ENCODE measurements at places on chromosomes 12 and 14.

- DNase-seq, result peak; percentile 27
Measured at GRCh38 chr12:3216726-3217682, 139.8 kb downstream of the TSPAN9 start.

DNA sequence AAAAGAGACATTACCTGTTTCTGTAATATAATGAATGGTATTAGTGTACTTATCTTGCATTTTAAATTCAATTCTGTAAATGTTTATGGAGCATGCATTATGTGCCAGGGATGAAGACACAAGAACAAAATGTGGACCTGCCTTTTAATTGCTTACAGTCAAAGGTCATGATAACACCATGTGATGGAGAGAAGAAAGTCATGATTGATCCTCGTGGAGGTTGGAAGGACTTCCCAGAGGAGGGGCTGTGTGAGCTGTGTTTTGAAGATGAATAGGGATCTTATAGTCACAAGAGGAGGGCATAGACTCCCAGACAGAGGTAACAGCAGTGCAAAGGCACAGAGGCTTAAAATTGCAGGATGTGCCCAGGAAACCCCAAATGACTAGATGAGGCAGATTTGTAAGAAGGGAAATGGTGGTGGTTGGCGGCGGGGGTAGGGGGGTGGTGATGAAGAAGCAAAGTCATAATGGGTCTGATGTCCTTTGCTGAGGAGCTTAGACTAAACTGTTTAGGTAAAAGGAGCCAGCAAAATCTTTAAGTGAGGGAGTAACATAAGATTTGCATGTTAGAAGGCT, 151.5 kb downstream of the PRKCH start:
- DNase-seq, result no peak

DNA sequence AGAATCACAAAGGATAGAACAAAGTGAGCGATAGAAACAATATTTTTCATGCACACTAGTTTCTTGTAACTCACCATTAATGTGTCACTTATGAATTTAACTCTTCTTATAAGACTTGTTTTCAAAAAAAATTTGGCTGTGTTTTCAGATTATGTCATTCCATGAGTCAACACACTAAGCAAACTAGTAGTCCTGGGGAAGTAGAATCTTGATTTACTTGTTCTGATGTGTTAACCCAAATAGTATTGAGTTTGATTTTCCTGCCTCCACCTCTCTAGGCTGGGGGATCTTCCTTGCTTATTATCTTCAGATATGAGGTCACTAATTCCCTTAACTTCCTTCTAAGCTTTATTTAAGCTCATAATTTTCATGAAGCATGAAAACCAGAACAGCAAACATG, 151.0 kb upstream of the SEL1L start:
- DNase-seq, result no peak

- DNase-seq, result no peak
Measured at GRCh38 chr12:119208626-119209061, 29.9 kb downstream of the HSPB8 start.

DNA sequence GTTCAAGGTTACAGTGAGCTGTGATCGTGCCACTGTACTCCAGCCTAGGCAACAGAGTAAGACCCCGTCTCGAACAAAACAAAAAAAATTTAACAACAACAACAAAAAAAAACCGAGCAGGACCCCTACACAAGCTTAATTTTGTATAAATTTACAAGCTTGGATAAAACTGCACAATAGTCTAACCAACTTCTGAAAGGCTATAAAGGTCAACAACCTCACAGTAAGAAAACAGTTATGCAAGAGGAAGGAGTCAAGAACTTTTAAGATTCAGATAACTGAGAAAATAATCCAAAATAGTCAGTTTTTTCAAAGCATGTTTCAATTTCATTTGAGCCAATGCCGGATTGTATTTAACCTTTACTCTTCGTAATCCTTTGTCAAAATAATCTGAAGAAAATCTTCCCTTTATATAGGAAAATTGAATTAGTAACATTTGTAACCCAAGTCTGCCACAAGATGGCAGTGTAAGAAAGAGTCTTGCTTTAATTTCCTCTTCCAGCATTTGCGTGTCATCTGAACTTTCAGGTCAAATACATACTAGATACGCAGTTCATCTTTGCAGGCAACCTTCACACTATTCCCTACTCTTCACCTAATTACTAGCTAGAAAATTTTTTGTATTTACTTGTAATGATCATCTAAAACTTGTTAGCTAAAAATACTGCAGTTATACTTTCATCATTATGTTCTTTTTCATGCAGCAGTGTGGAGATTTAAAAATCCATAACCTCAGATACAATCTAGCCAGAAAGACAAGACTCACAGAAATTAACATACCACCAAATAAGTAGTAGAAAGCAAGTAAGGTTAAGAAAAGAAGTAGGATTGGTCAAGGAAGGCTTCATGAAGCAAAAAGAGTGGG, 5.8 kb downstream of the CCNB1IP1 start:
- DNase-seq, result peak; percentile 49

GRCh38 chr12:44053549-44054127, 217.8 kb downstream of the TMEM117 start:
- DNase-seq, result no peak

- no peak for DNase-seq
Measured at GRCh38 chr14:70716958-70717357, 75.2 kb downstream of the TTC9 start.

GRCh38 chr14:94480809-94481208, 4.8 kb upstream of the SERPINA9 start:
- no peak for DNase-seq

DNA sequence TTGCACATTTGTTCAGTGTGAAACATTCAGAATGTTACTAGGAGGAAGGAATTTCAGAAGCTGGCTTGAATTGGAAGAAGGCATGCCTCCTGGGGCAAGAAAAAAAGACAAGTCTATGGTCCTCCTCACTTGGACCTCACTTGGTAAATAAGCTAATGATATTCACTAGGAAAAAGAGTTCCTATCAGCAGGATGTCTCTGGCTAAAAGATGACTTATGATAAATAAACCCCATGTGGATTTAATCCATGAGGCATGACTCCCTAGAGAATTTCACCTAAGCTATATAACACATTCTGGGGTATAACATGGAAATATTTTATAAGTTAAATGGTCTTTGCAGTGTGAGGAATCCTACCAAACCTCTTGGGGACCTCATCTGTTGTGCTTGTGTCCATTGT, 199.9 kb downstream of the LRIG3 start:
- DNase-seq, result no peak

DNA sequence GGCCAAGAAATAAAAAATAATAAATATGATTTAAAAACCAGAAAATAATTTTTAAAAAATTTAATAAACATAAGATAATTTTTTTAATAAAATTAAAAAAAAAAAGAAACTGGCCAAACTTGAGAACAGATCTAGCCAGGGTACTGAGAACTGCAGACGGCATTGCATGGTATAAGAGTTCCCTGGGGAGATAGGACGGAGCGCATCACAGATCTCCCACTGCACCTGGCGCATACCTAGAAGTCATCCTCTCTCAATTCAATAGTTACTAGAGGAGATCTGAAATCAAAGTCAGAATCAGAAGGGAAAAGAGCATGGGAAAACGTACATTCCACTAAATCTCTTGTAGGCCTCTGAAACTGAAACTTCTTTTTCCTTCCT, 58.9 kb upstream of the BCL2L14 start:
- DNase-seq, result no peak

DNA sequence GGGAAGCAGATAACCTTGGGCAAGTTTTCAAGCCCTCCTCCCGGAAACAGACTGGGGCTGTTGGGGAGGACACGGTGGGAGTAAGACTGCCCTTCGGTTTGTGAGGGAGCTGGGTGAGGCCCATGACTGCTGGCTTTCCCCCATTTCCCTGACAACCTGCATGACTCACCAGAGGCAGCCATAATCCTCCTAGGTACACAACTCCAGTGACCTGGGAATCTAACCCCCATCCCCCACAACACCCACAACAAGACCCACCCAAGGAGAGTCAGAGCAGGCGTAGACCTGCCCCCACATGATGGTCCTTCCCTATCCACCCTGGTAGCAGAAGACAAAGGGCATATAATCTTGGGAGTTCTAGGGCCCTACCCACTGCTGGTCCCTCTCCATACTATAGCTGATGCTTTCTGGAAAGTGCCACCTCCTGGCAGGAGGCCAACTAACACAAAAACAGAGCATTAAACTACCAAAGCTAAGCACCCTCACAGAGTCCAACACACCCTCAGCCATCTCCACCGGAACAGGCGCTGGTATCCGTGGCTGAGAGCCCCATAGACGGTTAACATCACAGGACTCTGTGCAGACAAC, 14.8 kb downstream of the DDX24 start:
- DNase-seq, result no peak

- DNase-seq, result no peak
Measured at GRCh38 chr12:81779216-81779615, 20.1 kb upstream of the PPFIA2 start.

- no peak for DNase-seq
Measured at GRCh38 chr12:107484230-107484629, 201.4 kb upstream of the PWP1 start.

GRCh38 chr12:53096089-53096741, 1.3 kb upstream of the IGFBP6 start:
- DNase-seq, result peak; percentile 75

DNA sequence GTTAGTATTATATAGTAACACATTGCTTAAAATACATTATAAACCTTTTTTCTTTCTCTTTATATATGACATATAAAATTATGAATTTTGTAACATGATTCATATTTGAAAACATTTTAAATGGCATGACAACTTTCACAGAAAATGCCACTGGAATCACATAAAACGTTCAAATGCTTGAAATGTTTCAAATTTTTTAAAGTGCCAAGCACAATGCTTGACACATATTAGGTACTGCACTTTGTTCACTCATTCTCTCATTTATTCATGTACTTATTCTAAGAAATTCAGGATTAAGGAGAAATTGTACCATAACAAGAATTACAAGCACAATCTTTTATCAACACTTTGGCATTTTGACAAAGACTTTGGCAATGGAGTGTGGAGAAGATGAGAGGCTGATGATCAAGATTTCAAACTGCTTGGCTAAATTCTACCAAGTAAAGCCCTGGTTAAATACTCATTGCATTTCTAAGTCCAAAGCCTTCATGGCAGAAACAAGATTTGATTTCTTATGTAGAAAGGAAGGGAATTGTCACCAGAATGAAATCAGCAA, 232.2 kb downstream of the C12orf50 start:
- DNase-seq, result no peak

GRCh38 chr14:103329401-103330347, 4.4 kb upstream of the EIF5 start:
- peak; percentile 94 for DNase-seq

DNA sequence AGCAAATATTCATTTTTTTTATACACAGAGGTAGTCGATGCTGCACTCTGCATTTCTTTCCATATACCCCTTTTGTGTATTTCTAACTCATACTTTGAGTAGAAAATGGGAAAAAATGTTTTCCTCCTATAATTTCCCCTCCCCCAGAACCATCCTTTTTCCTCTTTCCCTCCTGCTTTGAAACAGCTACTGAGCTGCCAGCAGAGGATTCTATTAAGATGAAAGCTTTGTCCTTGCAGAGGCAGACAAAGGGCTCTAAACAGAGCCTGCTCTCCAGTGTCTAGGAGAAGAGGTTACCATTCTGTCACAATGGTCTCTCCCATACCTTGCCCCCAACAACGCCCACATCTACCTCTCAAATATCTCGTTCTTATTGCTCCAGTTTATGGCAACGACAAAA, 74.6 kb upstream of the OSBPL8 start:
- DNase-seq, result no peak

GRCh38 chr14:35558680-35559079, 24.7 kb downstream of the INSM2 start:
- DNase-seq, result no peak

- DNase-seq, result peak; percentile 7
Measured at GRCh38 chr12:100268835-100269564, 2.0 kb downstream of the SCYL2 start.

DNA sequence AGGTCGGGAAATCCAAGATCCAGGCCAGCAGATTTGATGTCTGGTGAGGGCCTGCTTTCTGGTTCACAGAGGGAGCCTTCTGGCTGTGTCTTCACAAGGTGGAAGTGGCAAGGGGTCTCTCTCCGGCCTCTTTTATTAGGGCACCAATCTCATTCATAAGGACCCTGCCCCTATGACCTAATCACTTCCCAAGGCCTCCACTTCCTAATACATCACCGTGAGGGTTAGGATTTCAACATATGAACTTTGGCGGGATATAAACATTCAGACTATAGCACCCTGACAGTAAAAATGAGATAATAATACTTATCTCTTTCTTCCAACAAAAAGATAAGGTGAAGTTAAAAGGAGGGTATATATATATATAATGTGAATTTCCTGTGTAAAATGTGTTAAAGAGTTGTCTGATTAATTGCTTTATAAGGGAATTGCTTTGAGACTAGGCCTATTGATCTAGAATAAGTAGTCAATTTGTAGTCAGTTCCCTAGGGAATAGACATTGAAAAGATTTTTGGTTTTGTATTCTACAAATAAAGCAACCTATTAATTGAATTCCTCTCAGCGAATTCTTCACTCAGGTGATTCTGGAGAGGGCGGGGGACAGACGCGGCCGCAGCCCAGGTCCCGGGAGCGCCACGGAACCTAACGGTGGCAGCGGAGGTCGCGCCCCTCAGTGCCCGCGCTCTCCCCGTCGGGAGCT, 516 bp upstream of the LGALS3 start:
- peak; percentile 63 for DNase-seq

DNA sequence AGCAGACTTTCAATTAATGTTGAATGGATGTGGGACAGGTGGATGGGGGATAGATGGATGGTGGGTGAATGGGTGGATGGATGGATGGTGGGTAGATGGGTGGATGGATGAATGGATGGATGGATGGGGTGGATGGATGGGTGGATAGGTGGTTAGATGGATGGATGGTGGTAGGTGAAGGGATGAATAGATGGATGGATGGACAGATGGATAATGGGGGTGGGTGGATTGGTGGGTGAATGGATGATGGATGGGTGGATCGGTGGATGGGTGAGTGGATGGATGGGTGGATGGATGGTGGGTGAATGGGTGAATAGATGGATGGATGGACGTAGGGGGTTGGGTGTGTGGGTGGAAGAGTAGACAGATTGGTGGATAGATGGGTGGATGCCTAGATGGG, 14.0 kb upstream of the INF2 start:
- DNase-seq, result no peak

GRCh38 chr14:103230658-103231334, 103.2 kb upstream of the EIF5 start:
- DNase-seq, result no peak

DNA sequence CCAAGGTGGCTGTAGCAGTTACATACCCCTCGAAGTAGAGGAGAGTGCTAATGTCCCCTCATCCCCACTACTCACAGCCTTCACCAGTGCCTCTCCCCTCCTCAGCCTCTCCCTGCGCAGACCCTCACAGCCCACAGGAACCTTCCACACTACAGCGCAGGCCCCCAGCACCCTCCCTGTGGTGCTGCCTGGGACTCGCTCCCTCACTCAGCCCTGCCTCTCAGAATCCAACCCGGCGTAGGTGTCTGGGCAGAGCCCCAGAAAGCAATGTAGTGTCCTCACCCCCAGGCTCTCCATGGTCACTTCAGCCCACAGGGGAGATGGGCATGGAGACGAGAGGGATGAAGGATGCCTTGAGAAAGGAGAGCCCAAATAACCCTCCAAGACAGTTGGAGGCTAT, 10.9 kb upstream of the ZNF740 start:
- DNase-seq, result no peak

GRCh38 chr12:122080149-122081082, 1.9 kb downstream of the MLXIP start:
- DNase-seq, result peak; percentile 87
